ENCODE measurements at places on chromosomes 2 and 18.

DNA sequence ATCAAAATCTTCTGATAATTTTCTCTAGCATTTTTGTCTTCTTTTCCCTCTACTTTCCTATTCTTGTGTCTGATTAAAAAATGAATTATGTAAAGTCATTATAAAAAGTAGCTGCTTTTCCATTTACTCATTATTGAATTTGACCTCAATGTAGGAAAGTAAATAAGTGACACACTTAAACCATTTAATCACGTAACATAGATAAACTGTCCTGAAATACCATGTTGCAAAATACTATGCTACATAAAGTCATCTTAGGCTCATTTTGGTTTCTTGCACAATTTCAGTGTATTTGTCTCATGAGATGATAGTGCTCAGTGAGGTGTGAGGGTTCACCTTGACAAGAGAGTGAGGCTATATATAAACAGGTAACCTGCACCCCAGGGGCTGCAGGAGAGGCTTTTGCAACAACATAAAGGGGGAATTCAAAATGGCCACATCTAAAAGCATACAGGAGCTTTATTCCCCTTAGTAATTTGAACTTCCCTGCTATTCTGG is 502.7 kb downstream of the RNF144A start:
- H3K4me3 ChIP-seq = no peak overlapping the region
- no peaks in the 10 kb centered on the region for H3K4me1 ChIP-seq
- H3K36me3 ChIP-seq = no peaks in the 10 kb centered on the region
- H3K27ac ChIP-seq = no peak overlapping the region
- peaks cover 3% of the 10 kb centered on the region for H3K27me3 ChIP-seq

GRCh38 chr2:181848261-181848886 is 43.2 kb upstream of the ITPRID2 start:
- H3K4me3 ChIP-seq = no peak overlapping the region
- no peaks in the 10 kb centered on the region for H3K27me3 ChIP-seq
- no peaks in the 10 kb centered on the region for H3K36me3 ChIP-seq
- DNase-seq = no peak
- peak overlapping the region; percentile 0 for H3K27ac ChIP-seq

- H3K4me1 ChIP-seq = peaks cover 22% of the 10 kb centered on the region
- no peaks in the 10 kb centered on the region for H3K36me3 ChIP-seq
- H3K27me3 ChIP-seq = no peaks in the 10 kb centered on the region
- H3K4me3 ChIP-seq = no peak overlapping the region
These were observed 31.5 kb downstream of the BABAM2 start for GRCh38 chr2:27921880-27922547.

GRCh38 chr18:12296087-12296403 is 12.0 kb upstream of the TUBB6 start:
- H3K27me3 ChIP-seq = no peaks in the 10 kb centered on the region
- H3K36me3 ChIP-seq = no peaks in the 10 kb centered on the region
- no peaks in the 10 kb centered on the region for H3K4me1 ChIP-seq

DNA sequence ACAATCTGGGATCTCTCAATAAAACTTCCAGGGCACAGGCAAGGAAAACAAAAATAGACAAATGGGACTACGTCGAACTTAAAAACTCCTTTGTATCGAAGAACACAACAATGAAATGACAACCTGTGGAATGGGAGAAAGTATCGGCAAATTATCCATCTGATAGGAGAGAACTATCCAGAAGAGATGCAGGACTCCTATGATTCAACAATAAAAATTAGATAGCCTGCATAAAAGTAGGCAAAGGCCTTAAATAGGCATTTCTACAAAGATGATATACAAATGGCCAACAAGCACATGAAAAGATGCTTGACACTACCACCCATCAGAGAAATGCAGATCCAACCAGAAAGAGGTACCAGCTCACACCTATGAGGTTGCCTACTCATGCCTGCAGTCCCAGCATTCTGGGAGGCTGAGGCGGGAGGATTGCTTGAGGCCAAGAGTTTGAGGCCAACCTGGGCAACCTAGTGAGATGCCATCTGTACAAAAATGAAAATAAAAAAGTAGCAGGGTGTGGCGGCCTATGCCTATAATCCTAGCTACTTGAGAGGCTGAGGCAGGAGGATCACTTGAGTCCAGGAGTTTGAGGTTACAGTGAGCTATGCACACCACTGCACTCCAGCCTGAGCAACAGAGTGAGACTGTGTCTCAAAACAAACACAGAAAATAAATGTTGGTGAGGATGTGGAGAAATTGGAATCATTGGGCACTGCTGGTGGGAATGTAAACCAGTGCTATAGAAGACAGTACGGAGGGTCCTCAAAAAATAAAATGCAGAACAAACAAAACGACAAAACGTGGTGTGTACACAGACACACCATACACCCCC is 21.6 kb downstream of the TWIST2 start:
- no peaks in the 10 kb centered on the region for H3K36me3 ChIP-seq
- H3K27me3 ChIP-seq = no peaks in the 10 kb centered on the region
- peaks cover 27% of the 10 kb centered on the region for H3K4me1 ChIP-seq
- no peak overlapping the region for H3K27ac ChIP-seq
- H3K4me3 ChIP-seq = no peak overlapping the region

DNA sequence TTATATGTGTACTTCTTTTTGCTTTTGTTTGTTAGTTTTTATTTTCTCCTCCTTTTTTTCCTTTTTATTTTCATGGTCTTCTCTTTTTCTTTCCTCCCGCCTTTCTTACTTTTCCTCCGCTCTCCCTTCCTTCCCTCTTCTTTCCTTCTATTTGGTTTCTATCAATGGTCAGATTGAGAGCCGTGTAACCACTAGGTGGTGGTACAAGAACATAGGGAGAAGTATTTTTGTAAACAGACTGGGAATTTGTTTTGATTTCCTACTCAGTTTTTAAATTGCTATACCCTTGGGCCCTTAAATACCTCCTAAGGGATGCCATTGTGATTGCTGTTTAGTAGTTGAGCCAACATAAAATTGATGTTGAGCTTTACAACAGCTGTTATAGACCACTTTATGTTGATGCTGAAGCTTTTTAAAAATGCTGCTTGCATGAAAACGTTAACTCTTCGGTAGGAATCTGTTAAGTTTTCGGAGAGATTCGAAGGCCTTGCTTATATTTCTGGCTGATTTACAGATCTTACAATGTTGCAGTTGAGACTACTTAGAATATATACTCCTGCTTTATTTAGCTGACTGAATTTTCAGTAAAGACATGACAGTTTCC is 124.2 kb downstream of the UBE2E3 start:
- H3K27me3 ChIP-seq = no peaks in the 10 kb centered on the region
- no peak overlapping the region for H3K27ac ChIP-seq
- peak; percentile 75 for DNase-seq
- no peaks in the 10 kb centered on the region for H3K36me3 ChIP-seq
- no peak overlapping the region for H3K4me3 ChIP-seq

GRCh38 chr2:236918545-236918944 is 167.1 kb upstream of the COPS8 start:
- DNase-seq = no peak
- no peak overlapping the region for H3K27ac ChIP-seq
- no peak overlapping the region for H3K4me3 ChIP-seq
- H3K4me1 ChIP-seq = no peaks in the 10 kb centered on the region
- no peaks in the 10 kb centered on the region for H3K36me3 ChIP-seq

DNA sequence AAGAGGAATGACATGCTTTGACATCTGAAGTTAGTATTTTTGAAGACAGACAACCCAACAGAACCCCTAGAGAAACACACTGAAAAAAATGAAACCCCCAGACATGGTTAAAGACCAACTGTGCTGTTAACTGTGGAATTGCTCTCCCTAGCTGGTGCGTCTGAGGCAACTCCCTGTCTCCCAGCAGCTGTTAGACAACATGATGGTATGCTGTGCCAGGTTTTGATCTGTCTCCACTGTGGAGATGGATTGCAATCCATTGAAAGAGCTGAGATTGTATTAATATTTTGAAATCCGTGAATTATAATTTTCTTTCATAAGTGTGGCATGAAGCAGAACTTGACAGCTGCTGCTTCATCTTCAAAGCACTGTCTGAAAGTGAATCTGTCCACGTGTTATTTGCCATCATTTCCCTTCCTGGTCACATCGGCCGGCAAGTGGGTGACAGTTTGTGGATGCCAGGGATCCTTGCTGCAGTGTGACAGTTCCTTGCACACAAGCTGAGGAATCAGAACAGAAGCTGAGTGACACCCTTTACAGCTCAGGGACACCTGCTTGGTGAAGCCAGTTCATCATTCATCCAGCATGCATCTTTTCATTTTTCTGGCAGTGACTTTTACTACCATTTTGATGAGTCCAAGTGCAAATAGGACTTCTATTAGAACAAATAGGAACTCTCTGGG is 58.2 kb upstream of the ACSL3 start:
- H3K4me1 ChIP-seq = peaks cover 34% of the 10 kb centered on the region
- no peak overlapping the region for H3K4me3 ChIP-seq
- no peaks in the 10 kb centered on the region for H3K27me3 ChIP-seq
- H3K36me3 ChIP-seq = no peaks in the 10 kb centered on the region

GRCh38 chr2:231928901-231929725 is 2.9 kb upstream of the NPPC start:
- H3K4me1 ChIP-seq = peaks cover 24% of the 10 kb centered on the region
- H3K27me3 ChIP-seq = peaks cover 42% of the 10 kb centered on the region
- H3K36me3 ChIP-seq = no peaks in the 10 kb centered on the region

GRCh38 chr2:157837851-157838441 is 38.2 kb downstream of the ACVR1 start:
- H3K27me3 ChIP-seq = no peaks in the 10 kb centered on the region
- peak; percentile 58 for DNase-seq
- no peaks in the 10 kb centered on the region for H3K36me3 ChIP-seq

DNA sequence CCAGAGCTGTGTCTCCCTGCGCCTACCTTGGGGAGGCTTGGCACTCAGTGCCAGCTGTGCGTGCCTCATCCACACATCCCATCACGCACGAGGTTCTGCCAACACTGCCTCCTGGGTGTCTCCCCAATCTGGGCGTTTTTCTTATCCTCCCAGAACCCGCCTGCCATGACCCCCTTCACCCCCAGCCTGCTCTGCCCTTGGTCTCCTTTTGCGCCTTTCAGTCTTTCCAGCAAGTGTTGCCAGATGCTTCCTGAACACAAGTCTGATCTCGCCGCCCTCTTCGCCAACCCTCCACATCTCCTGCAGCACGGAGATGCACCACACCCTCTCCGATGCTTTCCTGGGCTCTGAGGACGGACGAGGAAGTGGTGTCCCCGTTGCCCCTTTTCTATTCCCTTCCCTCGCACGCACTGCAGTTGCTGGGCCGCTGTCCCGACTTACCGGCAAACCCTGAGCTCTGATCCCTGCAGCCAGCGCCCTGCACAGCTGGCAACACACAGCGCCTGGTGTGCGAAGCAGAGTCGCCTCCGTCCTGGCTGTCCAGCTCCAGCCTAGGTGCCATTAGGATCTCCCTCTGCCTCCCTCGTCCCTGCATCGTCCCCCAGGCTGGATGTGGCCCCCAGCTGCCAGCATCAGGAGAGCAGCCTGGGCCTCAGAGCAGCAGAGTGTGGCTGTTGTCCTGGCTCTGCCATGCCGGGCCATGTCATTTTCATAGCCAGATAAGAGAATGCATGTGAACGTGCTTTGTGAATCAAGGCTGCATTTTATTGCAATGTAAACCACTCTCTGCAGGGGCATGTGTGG is 22.6 kb upstream of the ALLC start:
- no peaks in the 10 kb centered on the region for H3K36me3 ChIP-seq
- no peak overlapping the region for H3K27ac ChIP-seq
- DNase-seq = peak; percentile 1
- H3K4me1 ChIP-seq = no peaks in the 10 kb centered on the region

DNA sequence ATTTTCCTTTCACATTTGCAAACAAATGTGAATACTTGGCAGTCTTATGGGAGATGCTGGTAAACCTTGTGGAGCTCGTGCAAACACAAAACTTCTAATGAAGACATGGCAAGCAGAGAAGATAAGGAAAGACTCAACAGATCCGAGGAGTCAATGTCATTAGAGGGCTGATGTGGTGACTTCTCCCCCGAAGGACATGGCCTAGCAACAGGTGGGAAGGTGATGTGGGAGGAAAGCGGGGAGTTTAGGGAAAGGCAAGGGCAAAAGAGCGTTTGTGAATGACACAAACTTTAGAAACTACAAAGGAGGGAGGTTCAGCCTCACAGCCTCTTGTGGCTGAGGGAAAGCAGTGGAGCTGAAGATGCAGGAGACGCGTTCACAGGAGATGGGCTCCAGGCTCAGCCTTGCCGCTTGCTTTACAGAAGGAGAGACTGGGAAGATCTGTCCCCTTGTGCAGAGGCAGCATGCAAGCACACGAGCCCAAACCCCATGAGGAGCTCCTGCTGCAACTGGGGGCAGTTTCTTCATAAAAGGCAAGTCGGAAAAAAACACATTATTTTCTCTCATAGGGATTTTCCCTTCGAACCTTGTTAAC is 86.6 kb downstream of the SOWAHC start:
- H3K4me1 ChIP-seq = peaks cover 23% of the 10 kb centered on the region
- H3K4me3 ChIP-seq = no peak overlapping the region
- DNase-seq = no peak
- no peak overlapping the region for H3K27ac ChIP-seq

DNA sequence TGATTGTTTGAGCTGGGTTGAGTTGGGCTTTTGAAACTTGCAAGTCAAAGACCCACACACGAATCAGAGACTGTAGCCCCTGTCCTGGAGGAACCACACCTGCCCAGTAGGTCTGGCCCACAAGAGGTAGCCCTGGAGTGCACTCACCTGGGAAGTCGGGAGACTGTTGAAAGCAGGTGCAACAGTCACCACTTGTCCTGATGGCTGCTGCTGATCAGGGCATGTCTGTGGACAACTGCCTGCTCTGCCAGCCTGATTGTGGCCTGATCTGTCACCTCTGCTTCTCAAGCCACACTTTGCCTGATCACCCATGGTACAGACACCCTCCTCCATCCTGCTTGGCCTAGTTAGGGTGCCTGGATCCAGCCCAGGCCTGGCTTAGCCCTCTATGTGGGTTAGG is 105.0 kb upstream of the HAAO start:
- H3K27ac ChIP-seq = no peak overlapping the region
- H3K4me1 ChIP-seq = no peaks in the 10 kb centered on the region
- no peak overlapping the region for H3K4me3 ChIP-seq
- H3K27me3 ChIP-seq = no peaks in the 10 kb centered on the region

DNA sequence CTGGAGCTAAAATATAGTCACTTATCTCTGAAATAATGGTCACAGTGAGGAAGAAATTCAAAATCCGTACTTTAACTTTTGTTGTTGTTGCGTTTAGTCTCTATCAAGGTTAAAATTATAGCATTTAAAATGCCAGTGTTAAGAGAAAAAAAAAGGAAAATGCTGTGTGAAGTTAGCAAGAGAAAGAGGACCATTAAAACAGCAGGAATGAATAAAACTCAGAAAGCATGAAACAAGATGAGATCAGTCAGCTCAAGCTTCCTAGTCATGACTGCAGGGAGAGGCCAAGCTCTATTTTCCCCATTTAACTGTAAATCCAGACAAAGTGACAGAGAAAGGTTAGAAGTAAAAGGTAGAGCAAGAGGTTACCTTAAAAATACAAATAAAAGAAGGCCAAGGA is 281.7 kb upstream of the ATP5MC3 start:
- no peak overlapping the region for H3K27ac ChIP-seq
- H3K4me3 ChIP-seq = no peak overlapping the region
- DNase-seq = no peak
- no peaks in the 10 kb centered on the region for H3K36me3 ChIP-seq
- H3K4me1 ChIP-seq = no peaks in the 10 kb centered on the region

GRCh38 chr2:27441958-27442919 is at the start of gene KRTCAP3:
TSS of gene KRTCAP3 (plus strand) at chr2:27442381. CDS start at chr2:27442413, 32 bp downstream.
- no peaks in the 10 kb centered on the region for H3K27me3 ChIP-seq
- H3K27ac ChIP-seq = peak within 1 kb of the TSS; percentile 84
- peaks cover 37% of the 10 kb centered on the region for H3K4me1 ChIP-seq
- peak within 1 kb of the TSS; percentile 45 for H3K4me3 ChIP-seq
- peak; percentile 92 for DNase-seq
